ENCODE measurements at places on chromosomes 2 and 18.

GRCh38 chr2:131659168-131659572, 131.5 kb downstream of the CCDC74A start:
- DNase-seq = no peak

DNA sequence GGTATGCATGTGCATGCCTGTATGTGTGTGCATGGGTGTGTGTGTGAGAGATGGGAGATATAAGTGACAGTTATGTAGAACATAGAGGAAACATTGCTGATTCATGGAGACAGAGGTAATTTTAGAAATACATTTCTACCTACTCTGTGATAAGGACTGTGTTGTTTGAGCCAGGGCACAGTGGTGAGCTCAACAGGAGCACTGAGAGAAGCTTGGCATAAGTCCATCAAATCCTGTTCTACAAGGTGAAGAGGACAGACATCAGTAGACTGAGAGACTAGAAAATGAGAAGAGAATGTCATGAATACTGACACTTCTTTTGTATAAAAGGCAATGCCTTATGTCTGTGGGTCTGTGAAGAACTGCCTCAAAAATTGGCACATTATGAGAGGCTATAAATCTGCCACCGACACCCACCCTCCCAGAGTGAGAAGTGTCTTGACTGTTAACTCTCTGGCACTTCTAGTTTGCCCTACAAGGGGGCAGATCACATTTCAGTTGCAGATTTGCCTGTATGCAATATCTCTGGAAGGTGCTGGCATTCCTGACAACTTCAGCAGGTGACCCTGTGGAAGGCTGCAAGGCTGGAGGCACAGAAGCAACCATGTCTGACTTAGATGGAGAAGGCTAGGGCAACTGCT, 962.3 kb upstream of the NRXN1 start:
- DNase-seq = no peak

DNA sequence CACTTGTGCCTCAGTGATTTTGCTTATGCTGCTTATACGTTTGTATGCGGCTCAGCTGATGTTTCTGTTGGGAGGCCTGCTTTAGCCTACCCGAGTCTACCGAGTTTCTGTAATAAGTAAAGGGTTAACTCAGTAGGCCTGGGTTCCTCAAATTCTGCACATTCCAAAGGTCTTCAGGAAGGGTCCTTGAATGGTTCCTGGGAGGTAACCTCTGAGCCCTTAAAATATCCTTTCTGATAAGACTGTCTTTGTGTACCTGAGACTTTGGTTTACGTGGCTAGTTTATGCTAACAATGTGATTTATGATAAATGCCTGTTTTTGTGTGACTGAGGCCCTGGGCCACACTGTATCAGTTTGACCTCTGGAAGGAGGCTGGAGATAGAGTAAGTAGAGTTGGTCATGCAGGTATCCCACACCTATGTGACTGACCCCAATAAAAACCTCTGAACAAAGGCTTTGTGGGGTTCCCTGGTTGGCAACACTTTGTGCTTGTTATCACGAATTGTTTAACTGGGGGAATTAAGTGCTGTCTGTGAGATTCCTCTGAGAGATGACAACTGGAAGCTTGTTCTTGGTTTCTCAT, 18.9 kb upstream of the PNPT1 start:
- DNase-seq = no peak

- no peak for DNase-seq
Observed at GRCh38 chr2:9328931-9329330, 94.4 kb downstream of the ITGB1BP1 start.

DNA sequence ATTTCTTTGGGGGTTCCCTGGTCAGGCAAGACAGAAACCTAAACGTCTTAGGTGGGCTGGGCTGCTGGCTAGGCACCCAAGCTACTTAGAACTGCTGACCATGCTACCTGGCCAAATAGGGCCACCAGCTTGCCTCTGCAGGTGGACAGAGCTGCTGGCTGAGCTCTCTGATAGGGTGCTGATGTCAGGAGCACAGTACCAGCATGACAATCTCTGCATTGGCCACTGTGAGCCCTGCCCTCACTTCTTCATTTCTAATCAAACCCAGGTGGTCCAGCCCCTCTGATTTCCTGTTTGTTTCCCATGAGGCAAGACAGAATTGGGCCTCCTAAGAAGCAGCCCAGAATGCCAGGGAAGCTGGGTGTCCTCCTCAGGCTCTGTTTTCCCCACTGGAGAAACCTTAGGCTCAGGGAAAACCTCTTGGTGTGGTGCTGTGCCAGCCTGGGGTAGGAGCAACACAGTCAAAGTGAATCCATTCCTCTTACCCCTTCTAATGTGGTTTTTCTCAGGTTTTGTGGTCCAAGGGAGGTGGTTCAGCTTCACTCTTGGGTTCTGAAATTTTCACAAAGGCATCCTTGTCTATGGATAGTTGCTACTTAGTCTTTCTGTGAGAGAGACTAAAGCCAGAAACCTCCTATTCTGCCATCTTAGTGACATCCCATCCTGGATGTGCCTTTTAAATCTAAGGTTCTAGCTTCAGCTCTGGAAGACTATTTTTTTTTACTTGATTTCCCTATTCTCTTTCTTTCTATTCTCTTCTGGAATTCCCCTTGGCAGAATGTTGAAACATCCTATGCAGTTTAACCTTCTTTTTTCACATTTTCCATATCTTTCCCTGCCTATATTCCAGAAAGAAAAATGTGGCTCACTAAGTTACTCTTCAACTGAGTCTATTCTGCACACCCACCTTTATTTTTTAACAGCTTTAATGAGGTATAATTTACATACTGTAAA, 15.2 kb downstream of the SP100 start:
- DNase-seq = no peak

DNA sequence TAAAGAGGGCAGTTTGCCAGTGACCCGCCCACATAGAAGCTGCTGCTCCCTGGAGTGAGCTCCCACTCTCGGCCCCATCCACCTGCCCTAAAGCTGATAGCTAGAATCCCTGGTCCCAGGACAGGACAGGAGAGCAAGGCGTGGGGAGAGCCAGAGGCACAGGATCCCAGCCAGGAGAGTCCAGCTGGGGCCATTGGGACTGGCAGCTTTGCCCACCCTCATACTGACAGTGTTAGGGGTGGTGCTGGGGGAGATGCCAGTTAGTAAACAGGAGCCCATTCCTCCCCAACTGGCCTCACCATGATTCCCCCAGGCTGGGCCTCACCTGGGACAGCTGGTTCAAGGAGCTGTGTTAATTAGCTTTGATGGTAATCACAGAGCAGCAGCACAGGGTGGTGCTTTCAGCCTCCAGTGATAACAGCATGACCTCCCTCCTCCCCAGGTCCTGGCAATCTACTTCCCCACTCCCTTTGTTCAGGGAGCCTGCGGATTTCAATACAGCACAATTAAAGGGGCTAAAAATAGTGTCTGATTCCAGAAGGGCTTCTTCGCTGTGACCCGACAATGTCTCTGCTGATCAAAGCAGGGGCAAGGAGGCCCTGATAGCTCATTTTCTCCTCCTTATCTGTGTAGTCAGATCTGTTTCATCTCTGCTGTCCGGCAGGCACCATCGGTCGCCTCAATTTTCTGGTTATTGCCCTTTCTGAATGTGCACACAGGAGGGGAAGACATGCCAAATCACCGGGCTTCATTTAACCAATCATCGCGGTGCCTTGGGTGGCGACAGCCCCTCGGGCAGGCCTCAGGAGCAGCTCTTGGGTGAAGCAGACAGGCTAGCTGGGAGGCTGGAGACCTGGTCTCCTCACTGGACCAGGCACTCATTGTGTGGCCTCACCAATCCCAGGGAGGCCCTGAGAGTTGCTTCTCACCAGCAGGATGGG, 119.9 kb upstream of the TEX51 start:
- no peak for DNase-seq
